ENCODE measurements at places on chromosomes 2 and 18. TPM values are rescaled to one million over a fixed set of nuclear protein-coding genes. Genes with fewer than 3 reads are reported as not detected.

DNA sequence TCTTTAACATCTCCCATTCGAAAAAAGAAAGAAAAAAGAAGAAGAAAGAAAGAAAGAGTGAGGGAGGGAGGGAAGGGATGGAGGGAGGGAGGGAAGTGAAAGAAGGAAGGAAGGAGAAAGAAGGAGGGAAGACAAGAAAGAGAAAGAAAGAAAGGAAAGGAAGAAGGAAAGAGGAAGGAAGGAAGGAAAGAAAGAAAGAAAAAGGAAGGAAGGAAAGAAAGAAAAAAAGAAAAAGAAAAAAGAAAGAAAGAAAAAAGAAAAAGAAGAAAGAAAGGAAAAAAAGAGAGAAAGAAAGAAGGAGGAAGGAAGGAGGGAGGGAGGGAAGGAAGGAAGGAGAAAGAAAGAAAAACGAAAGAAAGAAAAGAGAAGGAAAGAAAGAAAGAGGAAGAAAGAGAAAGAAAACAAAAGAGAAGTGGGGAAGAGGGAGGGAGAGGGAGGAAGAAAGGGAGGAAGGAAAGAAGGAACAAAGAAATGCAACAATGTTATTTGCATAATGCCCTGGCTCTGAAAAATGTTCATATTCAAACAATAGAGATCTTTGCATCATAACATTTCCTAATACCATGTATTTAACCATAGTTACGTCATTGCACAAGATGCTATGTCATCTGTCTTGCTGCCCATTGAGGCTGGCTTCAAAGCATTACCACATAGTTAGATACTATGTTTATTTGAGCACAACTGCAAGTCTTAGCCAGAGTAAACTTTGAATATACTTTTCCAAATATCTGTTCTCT is 550.6 kb downstream of the DSC3 start:
- DNase-seq = no peak

DNA sequence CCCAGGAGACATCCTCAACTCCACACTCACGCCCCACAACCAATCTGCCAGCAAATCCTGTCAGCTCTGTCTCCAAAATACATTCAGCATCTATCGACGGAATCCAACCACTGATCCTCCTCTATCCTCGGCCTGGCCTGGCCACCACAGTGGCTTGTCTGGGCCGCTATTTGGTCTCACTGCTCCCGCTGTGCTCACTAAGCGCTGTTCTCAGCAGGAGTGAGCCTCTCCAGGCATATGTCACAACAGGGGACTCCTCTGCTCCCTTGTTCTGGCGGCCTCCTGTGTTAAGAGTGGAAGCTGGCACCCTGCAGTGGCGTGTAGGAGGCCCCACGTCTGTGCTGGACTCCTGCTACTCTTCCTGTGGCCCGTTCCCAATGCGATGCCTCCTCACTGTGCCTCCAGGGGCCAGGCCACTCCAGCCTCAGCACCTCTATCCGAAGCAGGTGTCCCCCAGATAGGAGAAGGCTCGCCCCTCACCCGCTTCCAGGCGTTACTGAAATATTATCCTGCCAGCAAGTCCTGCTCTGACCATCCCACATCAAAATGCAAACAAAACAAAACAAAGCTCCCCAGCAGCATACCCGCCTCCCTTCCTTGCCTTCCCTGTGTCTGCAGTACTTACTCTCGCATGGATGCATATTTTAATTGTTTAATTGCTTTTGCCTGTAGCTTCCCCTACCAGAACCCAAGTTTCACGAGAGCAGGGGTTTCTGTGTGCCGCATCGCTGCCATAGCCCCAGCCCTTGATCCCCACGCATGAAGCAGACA is 39.9 kb downstream of the CENPO start:
- DNase-seq = peak; percentile 77

- no peak for DNase-seq
These were observed 15.1 kb upstream of the NEURL3 start for GRCh38 chr2:96520231-96520630.

DNA sequence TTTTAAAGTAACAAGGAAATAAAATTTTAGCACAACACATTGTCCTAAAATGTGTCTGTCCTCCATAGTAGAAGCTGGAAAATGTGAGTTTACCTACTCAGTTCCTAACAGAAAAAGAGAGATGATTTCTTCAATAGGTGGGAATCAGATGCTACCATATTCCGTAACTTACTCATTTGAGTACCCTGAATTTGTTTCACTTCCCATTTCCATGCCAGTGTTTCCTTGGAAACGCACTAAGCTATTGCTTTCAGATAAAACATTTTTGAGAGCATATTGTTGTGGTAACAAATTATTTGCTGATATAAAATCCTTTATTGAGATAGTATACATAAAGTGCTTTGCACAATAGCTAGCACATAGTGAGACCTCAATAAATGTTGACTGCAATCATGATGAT is 137.5 kb upstream of the BARD1 start:
- DNase-seq = no peak

GRCh38 chr2:203470371-203470770 is 64.7 kb downstream of the RAPH1 start:
- DNase-seq = peak; percentile 8

- no peak for DNase-seq
These were observed 362 bp upstream of the PSTPIP2 start for GRCh38 chr18:46072376-46072867.

Gene CCDC74A
- total RNA-seq = 7.0 TPM

Gene NETO1
- total RNA-seq = 12.1 TPM

DNA sequence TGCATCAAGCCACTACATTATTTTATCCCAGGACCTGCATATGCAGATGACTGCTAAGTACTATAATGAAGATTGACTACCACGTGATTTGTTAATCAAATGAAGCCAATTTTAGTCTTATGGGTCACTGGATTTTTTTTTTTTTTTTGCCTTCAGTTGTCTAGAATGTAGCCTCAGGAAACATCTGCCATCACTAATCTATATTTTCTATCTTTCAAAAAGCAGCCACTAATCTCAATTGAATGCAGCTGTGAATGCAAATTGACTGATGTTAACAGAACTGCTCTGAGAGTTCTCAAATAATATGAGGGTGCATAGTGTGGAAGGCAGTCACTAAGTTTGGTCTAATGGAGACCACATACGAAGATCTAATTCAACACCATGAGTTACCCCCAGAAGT is 106.3 kb downstream of the ABCA12 start:
- peak; percentile 9 for DNase-seq

Gene MMADHC
- 115 TPM for total RNA-seq

- no peak for DNase-seq
These were observed 196.3 kb downstream of the CTIF start for GRCh38 chr18:48735080-48735676.

Gene ZNF513
- 21.3 TPM for total RNA-seq

GRCh38 chr18:28875059-28875458 is 698.1 kb upstream of the CDH2 start:
- DNase-seq = no peak

DNA sequence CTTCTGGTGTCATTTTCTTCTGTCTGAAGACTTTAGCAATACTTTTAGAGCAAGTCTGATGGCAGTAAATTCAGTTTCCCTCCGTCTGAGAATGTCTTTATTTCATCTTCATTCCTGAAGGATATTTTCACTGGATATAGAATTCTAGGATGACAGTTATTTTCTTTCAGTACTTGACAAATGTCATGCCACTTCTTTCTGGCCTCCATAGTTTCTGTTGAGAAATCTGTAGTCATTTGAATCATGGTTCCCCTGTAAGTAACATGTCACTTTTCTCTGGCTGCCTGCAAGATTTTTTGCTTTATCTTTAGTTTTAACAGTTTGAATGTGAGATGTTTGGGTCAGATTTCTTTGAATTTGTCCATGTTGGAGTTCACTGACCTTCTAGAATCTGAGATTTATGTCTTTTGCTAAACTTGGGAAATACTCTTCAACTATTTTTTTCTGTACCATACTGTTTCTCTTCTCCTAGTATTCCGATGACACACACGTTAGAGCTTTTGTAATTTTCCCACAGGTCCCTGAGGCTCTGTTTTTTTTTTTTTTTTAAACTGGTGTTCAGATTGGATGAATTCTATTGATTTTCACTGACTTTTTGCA is 30.2 kb downstream of the RMND5A start:
- peak; percentile 17 for DNase-seq

DNA sequence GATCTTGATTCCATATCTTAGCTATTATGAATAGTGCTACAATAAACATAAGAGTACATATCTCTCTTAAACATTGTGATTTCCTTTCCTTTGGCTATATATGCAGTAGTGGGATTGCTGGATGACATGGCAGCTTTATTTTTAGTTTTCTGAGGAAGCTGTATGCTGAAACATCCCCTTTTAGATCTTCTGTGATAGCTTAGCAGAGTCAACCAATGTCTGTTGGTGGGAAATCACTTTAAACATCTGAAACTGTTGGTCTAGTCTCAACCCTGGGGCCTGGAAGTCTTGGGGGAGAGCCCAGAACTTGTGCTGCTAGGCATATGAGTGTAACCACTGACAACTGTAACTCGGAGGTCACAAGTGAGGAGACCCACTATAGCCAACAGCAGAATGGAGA is 378.6 kb upstream of the SLC14A2 start:
- no peak for DNase-seq

DNA sequence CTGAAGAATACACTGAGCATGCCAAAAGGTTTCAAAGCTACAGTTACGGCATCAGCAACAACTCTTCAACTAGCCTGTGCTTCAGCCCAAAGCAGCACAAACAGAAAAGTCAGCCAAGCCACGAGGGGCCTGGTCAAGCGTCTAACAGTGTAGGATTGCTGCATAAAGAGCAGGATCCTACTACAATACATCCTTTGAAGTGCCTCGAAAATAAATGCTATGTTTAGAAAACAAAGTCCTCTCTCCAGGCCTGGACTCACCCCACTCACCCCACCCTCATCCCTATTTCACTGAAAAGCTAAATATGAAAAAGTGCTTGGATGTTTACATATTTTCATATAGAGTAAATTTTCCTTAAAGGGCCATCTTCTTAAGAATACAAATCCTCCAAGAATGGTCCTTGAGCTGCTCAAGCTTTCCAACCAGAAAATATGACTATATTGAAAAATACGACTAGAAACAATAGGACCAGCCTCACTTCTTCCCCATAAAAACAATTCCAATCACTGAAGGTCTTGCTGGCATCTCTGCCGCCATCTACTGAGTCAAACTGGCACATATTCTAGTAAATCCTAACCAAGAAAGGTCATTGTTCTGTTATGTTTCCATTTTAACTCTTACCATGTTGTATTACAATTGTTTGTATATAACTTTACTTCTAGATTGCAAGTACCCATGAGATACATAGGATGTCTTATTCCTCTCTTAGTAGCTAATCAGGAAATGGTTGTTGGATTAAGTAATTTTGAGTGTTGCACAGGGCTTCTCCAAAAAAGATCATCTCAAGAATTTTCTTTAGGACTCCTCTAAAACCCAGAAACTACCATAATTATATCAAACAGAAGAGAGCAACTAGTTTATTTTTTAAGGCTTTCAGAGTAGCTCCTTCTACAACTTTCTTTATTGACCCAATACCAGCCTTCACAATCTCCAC is 63.6 kb downstream of the CLHC1 start:
- DNase-seq = peak; percentile 76

DNA sequence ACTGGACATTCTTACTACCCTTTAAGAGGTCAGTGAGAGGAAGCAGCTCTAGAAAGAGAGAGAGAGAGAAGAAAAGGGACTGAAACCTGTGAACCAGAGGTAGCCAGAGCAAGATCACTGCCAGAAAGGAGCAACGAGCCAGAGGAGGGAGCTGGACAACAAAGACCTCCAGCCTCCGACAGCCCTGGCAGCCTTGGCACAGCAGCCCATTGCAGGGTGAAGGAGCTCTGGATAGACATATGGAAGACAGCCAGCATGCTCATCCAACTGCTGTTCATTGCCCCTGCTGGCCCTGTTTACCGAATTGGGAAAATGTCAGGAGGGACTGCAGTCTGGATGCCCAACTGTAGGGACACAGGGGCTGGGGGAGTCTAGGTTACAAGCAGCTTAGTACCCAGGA is 228.4 kb upstream of the SLC35G4 start:
- no peak for DNase-seq

DNA sequence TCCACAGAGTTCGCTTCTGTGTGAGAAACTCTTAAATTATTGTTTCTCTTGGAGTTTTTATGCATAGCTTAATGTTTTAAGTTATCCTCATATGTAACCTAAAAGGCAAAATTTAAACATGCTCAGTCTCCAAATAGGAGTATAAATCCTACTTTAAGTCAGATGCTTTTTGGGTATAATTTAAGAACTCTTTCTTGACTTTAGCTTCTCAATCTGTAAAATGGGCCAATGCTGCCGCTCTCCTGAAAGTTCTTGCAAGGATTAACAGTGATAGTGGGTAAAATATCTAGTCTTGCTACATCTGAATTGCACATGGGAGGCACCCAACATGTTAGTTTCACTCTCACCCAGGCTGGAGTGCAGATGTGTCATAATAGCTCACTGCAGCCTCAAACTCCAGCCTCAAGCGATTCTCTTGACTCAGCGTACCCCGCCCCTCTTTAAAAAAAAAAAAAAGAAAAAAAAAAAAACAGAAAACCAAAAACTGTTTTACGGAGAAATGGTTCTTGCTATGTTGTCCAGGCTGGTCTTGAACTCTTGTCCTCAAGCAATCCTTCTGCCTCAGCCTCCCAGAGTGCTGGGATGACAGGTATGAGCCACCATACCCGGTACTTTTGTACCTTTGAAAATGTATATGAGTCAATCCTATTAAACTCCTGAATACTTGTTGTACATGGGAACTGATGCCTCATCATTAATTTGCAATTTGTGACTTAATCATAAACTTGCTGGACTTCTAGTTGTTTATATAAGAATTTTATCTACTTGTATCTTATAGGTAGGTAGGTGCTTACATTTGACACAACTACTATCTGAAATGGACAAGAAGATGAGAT is 1.8 kb downstream of the FBXO48 start:
- DNase-seq = no peak

Gene ALPG
- not detected for total RNA-seq

DNA sequence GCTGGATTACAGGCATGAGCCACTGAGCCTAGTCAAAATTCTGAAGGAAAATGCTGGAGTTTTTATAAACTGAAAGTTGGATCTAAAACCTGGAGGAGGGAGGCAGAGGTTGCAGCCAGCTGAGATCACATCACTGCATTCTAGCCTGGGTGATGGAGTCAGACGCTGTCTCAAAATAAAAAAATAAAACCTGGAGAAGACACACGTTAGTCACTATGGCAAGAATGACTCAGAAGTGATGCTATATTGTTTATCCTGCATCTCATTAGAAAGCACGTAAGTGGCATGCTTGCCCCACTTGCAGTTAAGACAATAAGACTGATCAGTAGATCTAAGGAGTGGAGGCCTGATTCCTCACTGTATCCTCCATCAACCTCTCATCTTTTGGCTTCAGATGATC is 106.6 kb upstream of the STON1 start:
- DNase-seq = no peak

Gene KCNS3
- 12.7 TPM for total RNA-seq

GRCh38 chr2:726169-726568 is 49.0 kb upstream of the TMEM18 start:
- DNase-seq = no peak
